Vagina (tissue), 2 donors: ENCODE measurements at places on chromosomes 4 and X.

DNA sequence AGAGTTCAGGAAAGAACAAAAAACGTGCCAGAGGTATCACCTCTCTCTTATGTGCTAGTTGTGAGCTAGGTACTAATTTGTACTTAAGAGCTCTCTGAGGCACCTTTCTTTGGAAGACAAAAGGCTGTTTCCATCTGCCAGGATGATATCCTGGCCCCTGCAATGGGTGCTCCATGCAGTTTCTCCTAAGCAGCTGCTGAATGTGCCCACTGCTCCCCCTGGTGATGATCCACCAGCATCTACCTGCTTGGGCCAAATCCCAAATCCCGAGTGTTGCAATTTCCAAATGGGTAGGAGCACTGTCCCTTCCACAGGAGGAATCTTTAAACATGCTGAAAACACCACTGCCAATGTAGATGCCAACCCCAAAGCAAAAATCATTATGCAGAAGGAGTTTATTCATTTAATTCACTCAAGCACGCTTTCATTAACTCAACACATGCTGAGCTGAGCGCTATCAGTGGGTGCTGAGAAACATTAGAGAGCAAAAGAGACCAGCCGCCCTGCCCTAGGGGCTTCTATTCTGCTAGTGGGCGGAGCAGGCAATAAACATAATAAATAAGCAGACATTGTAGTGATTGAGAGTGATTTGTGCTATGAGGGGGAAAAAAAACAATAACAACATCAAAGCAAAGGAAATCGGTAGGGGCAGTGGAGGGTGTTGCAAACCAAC is 69.6 kb upstream of the C4orf50 start:
- no peak for DNase-seq

GRCh38 chr4:62644372-62644771 is 1444.2 kb downstream of the ADGRL3 start:
- DNase-seq = no peak

- no peak for DNase-seq
Observed at GRCh38 chr4:125198916-125199315, 115.8 kb upstream of the FAT4 start.

DNA sequence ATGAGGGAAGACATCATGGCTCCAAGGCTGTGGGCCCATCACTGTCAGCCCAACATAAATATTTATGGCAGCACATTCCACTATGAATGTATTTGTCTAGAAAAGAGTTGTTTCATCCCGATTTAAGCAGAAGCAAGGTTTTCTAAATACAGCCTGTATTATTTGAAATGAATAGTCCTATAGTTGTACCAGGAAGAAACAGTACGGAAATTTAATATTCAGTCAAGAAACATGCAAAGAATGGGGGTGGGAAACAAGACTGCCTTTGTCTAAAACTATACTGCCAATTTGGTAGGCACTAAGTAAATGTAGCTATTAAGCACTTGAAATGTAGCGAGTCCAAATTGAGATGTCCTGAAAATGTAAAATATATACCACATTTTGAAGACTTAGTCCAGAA is 69.1 kb downstream of the MOSPD2 start:
- no peak for DNase-seq

DNA sequence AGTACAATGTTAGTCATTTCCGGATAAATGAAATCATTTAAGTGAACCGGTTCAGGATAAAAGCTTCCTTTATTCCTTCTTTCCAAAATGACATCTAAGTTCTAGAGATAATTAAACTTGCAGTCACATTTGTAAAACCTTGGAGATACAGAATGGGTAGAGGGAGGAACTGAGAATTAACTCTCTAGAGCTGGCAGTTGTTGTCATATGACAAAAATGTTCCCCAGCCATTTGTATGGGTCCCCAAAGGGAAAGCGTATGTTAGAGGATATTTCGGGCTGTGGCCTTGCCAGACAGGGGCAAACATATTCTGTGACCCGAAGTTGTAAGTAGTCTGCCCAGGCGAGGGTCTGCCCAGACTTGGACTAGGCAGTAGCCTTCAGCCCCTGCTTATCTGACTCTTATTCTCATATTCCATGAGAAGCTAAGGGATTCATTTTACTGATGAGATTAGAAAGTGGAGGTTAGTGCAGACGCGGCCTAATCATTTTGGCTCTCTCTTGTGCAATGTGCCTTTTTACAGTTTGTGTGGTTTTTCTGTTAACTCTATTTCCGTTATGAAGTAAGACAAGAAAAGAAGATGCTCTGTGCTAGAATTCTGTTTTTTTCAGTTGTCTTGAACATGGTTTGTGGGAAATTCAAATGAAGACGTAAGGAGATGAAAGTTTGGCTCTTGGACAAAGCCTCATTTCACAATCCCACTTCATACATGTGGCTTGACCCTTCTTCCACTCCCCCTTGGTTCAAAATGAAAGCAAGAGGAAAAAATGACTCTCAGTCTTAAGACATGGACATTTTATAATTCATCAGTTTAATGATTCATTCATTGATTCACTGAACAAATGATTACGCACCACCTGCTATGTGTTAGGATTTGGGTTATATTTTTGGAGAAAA is 2394.2 kb upstream of the AGA start:
- DNase-seq = no peak

DNA sequence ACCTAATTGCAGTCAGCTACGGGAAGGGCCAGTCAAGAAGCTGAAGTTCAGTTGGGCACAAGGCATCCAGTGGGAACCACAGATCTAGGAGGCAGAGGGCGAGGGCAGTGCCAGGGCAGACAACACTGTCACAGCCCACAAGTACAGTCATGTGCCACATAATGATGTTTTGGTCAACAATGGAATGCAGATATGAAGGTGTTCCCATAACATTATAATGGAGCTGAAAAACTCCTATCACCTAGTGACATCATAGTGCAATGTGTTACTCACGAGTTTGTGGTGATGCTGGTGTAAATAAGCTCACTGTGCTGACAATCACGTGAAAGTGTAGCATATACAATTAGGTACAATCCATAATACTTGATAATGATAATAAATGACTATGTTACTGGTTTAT is 4.5 kb upstream of the TMEM255A start:
- no peak for DNase-seq

DNA sequence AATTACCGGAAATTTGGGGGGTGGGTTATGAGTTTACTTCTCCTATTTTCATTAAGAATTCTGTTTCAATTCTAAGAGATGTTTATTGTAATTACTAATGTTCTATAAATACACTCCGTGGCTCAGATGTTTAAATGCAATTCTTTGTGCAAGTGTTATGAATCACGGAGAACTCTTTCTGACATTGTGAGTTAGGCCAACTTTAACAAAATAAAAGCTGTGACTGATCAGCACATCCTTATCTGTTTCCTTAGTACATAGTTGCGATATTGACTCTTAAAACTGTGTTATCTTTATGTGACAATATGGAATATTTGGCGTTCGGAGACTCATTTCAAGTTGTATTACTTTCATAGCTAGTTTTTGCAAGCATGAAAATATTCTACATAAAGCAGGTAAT is 902 bp downstream of the KLHL4 start:
- DNase-seq = no peak
